ENCODE measurements at places on chromosomes 16 and 17.

DNA sequence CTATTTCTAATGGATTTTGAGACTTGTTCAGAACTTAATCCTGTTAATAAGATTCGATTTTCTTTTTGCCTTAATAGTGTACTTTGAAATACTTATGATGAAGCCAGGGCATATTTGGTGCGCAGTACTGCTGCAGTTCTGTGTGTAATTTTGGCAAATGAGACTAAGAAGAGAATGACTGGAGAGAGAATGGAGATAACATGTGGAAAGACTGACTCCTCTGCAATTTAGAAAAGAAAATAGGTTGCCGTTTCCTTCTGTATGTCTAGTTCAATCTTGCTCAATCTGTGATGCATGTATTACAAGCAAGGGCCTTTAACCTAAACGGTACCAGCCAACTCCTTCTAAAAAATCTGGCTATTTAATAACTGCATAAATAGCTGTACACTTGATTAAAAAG lies 285.1 kb upstream of the CDH11 start:
- DNase-seq: no peak

- no peak for DNase-seq
Observed at GRCh38 chr16:86762095-86762494, 183.7 kb downstream of the FOXL1 start.

DNA sequence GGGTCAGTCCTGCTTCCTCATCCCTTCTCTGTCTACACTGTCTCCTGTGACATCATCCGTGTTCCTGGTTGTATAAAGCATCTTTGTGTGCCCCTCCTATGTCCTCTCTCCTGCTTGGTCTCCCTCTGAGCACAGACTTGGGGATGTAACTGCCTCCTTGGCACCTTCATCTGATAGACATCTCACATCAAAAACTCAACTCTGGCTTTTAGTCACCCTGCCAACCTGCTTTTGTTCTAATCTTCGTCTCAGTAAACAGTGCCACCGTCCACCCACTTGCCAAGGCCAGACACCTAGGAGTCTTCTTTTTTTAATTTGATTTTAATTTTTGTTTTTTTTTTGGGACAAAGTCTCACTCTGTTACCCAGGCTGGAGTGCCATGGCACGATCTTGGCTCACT lies 16.9 kb upstream of the KSR1 start:
- DNase-seq: no peak

- DNase-seq: no peak
Observed at GRCh38 chr17:41530062-41531048, 2.2 kb upstream of the KRT19 start.

- DNase-seq: no peak
Observed at GRCh38 chr16:18788828-18789514, 1.2 kb downstream of the RPS15A start.

DNA sequence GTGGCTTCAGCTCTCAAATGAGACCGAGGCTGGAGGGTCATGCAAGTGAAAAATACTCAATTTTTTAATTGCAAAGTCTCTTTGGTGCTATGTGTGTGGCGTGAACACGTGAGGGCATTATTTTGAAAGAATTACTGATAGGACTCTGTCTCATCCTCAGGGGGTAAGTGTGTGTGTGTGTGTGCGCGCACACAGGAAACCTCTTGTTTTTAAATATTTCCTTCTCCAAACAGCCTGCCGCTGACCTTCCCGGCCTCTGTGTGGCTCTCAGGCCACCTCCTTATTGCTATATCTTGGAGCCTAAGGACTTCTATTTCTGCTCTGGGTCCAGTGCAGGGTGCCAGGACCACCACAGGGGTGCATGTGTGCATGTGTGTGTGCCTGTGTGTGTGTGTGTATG lies 99.7 kb downstream of the CMIP start:
- no peak for DNase-seq

- DNase-seq: no peak
Observed at GRCh38 chr16:88289968-88290401, 92.8 kb upstream of the ZNF469 start.

DNA sequence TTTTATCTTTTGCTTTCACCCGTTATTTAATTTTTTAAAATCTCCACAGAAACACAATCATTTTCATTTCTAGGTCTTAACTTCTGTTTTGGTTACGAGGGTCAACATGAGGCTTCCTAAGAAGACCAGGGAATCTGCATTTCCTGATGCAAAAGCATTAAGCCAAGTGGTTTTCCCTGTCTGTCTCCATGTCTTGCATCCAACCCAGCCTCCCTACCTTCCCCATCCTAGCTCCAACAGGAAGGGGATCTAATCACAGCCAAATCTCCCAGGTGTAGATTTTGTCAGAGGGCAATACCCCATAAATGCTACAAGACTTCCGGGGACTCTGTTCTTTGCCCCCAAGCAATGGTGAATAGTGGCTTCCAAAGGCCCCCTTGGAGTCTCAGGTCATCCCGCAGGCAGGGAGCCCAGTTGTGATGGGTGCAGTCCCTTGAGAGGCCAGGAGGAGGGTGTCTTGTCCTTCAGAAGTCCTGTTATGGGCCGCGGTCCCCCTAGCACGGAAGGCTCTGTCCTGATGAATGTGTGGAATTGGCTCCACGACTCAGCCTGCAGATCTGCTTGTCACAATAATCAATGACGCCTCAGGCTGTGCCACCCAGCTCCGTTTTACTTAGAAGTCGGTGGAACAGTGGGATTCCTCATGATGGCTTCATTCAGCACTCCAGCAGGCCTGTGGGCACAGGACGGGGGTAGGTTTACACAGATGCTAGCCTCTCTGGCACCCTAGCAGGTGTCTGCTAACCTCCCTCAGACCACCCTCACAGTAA lies 141.1 kb downstream of the RGS9 start:
- DNase-seq: no peak

- no peak for DNase-seq
Observed at GRCh38 chr16:80526418-80527061, 14.3 kb upstream of the DYNLRB2 start.

DNA sequence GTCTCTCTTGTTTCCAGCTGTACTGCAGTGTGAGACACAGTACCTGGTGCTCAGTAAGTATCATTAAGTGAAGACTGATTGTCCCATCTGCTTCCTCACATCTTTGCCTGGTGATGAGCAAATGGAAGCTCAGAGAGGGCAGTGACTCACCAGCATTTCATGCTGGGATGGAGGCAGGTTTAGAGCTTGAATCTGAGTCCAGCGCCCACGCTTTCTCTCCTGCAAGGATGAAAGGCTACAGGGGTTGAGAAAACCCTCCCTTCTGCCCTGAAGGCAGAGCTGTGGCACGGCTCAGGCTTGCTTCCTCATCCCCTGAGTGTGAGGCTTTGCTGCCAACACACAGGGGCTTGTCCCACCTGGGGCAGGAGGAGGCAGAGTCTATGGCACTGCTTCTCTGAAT lies 1.5 kb upstream of the RNF112 start:
- DNase-seq: no peak

GRCh38 chr16:2471653-2472487 lies 773 bp downstream of the NTN3 start:
- DNase-seq: no peak

GRCh38 chr17:8133399-8133798 lies 9.5 kb upstream of the HES7 start:
- no peak for DNase-seq

DNA sequence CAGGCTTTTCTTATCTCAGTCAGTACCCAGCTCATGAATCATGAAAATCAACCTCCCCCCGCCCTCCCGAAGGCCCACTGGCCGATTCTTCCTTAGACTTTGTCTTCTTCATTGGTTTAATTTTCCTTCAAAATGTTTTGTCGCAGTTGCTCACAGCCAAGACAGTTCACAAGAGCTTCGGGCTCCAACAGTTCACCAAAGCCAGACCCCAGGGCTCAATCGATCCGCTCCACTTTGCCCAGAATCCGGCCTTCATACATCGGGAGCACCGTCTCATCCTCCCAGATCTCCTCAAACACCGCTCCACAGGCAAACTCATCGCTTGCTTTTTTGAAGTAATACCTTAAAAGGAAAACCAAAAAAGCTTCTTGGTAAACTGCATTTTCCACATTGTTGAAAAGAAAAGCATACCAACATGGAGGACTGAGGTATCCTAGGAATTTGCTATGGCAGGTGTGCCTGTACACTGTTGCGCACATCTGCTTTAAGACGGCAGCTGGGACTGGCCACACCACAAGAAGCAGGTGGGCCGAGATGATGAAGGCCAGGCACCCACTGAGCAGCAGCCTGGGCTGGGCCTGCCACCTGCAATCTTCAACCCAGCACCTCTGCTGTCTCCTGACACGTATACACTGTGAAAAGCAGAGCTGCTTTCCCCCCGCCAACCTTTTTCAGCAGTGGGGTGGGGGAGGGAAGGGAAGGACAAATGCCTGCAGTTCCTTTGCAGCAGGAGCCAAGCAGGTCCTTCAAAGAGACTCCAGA lies 31.5 kb downstream of the AXIN2 start:
- no peak for DNase-seq

GRCh38 chr17:49441578-49441977 lies 26.9 kb upstream of the PHB1 start:
- no peak for DNase-seq

- no peak for DNase-seq
Observed at GRCh38 chr17:46046957-46047356, 47.9 kb downstream of the STH start.

GRCh38 chr16:66131156-66131807 lies 235.2 kb upstream of the CDH5 start:
- no peak for DNase-seq

GRCh38 chr16:66278604-66279262 lies 87.8 kb upstream of the CDH5 start:
- no peak for DNase-seq

DNA sequence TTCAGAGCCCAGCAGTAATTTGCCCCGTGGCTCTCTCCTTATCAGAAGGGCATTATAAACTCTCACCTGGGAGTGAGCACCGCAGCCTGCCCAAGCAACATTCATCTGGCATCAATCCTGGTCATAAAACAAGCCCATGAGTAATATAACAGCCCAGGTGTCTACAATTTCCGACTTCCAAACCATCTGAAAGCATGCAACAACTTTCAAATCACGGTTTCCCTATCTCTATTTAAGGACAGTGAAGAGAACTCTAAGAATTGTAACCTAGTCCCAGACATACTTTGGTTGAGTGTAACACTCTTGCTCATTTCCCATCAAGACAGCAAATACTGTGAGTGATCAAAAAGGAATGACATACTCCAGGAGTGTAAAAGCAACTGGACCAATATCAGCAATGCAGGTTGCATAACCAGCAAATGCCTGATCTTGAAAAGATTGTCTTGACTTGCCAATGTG lies 487.4 kb upstream of the SOX9 start:
- no peak for DNase-seq

DNA sequence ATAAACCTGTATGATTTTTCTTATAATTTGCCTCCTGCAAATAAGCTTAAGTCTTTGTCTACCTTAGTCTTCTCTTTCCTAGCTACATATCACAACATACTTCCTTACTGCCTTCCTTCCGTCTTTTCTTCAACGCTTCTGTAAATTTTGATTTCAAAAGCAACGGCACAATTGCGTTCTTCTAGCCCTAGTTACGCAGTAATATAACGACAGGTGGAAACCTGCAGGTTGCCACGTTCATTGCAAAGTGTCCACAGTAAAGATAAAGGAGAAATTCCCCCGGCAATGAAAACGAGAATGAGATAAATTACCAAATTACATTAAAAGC lies 546 bp upstream of the PSMD7 start:
- no peak for DNase-seq

GRCh38 chr16:57906382-57907316 lies 64.3 kb downstream of the CNGB1 start:
- DNase-seq: no peak

- DNase-seq: no peak
Observed at GRCh38 chr16:82499302-82499701, 127.5 kb upstream of the CDH13 start.

- no peak for DNase-seq
Observed at GRCh38 chr16:22053921-22054341, 38.4 kb upstream of the VWA3A start.

DNA sequence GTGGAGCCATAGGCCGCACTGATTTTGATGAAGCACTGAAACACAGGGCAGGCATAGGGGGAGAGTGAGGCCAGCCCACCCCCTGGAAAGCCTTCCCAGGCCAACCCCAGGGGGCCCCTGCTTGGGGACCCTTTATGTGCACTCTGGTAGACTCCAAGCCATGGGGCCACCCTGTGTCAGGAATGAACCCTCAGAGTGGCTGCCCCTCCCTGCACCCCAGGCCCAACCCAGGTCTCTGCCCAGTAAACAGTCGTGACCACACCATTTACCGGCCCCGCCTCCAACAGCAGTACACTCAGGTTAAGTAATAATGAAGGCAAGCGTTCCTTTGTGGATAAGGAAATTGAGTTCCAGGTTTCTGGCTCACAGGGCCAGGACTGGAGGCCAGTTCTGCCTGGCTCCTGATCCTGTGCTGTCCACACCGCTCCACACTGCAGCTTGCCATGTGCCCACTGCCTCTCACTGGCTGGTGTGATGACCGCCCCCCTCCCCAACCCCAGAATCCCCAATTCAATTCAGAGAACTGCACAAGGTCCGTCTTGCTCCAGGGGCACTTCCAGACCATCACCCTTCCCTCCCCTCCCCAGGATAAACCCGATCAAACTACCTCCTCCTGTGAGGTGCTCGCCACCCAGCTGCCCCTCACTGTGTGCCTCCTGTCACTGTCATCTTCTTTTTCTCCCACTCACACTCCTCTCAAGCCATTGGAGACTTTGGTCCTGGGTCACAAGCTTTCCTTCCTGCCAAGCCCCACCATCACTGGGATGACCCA lies 13.6 kb downstream of the PIMREG start:
- DNase-seq: no peak

DNA sequence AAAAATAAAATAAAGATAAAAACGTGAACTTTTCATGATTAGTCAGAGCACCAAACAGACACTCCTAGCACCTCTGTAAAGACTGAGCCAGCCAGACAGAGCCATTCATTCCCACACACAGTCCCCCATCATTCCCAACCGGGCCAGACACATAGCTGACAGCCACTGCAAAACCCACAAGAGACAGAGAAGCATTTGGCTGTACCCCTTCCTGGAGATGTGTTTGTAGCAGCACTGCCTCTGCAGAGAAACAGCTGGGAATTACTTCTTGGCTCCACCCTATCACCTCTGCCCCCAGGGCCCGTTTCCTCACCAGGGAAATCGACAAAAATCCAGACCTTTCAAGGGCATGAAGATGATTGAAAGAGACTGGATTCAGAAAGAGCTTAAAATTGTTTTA lies 46.4 kb downstream of the MYH11 start:
- DNase-seq: no peak

DNA sequence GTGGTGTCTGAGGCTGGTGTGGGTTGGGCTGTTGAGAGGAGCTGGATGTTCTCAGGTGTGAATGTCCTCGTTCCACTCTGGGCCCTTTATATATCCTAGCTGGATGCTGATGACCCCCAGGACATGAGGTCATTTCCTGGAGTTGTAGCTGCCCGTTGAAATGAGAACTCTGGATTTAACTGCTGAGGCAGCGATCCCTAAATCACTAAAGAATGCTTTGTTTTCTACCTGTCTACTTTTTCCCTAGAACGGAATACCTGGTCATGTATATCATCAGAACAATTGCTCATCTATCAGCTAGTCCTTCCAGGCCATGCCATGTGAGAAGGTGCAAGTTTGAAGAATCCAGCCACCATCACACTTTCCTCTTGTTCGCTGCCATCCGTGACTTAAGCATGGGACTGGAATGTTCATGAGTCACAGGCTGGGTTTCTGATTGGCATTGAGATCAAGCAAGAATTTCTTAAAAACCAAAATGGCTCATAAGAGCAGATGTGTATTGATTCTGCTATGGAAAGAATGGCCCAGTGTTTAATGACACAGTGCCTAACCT lies at the start of gene KRTAP2-3:
Gene KRTAP2-3 (minus strand): TSS at position 63 of the 553 bp plus-strand sequence. CDS start 64 bp downstream, outside the sequence.
- DNase-seq: no peak

All from esophagus squamous epithelium (tissue), 5 donors.